ENCODE measurements at places on chromosomes 3 and 15. TPM values are rescaled to one million over a fixed set of nuclear protein-coding genes. Genes with fewer than 3 reads are reported as not detected.

DNA sequence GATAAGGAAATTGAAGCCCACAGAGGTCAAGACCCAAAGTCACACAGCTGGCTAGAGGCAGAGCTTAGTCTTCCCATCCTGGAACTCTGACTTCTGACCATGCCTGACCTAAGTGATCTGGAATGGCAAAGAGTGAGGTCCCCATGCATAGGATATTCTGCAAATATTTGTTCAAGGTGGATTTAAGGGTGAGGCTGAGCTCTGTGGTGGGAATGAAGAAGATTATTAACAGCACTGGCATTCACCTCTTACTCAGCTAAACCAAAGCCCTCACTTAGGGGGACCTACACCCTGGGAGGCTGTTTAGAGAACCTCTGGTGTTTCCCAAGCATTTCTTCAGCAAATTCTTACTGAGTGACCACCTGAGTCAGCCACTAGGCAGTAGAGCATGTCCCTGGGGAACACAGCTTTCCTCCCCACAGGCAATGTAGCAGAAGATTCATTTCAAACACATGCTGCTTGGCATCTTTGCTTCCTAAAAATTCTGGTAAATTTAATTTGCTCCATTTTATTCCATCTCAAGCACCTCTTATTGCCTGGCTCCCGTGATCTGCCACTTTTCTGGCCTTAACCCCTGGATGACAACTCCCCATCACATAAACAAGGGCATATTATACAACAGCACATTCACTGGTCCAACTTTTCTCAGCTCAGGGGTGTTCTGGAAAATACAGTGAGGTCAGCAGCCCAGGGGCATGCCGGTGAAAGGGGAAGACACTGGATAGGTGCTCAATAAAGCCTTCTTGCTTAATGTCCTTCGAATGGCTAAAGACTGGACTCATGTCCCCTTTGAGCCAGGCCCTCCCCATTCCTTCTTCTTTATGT, 176.0 kb downstream of the ABHD5 start:
- no peak for DNase-seq
- no peaks in the 10 kb centered on the region for H3K4me1 ChIP-seq
- H3K27ac ChIP-seq: no peak overlapping the region
- H3K36me3 ChIP-seq: no peaks in the 10 kb centered on the region
- H3K4me3 ChIP-seq: no peak overlapping the region
- no peaks in the 10 kb centered on the region for H3K27me3 ChIP-seq

DNA sequence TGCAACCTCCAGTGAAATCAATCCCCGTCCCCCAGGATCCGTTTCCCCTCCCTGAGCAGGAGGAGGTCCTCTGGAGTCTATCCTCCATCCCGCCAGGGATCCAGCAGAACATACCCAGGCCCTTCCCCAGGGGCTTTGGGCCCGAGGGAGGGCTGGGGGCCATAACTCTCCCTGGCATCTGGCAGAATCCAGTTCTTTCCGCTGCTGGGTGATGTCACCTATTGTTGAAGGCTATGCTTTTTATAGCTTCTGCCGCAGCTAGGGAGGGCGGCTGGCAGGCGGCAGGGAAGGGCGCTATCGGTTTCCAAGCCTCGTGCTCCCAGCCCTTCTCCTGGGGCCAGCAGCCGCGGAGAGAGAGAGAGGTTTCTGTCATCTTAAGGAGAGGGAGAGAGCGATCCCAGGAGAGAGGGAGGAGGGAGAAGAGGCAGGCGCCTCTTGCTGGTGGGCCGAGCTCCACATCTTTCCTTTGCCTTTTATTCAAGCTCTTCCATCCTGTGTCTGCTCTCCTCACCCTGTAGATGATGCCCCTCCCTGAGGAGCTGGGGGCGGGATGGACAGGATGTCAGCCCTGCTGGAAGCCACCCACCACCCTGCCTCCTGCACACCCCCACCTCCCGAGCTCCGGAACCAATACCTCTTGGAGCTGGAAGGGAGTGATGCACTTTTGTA, 120.1 kb downstream of the ANP32A start:
- H3K4me1 ChIP-seq: no peaks in the 10 kb centered on the region
- no peaks in the 10 kb centered on the region for H3K36me3 ChIP-seq
- DNase-seq: no peak
- no peak overlapping the region for H3K27ac ChIP-seq
- no peaks in the 10 kb centered on the region for H3K27me3 ChIP-seq
- H3K4me3 ChIP-seq: no peak overlapping the region

DNA sequence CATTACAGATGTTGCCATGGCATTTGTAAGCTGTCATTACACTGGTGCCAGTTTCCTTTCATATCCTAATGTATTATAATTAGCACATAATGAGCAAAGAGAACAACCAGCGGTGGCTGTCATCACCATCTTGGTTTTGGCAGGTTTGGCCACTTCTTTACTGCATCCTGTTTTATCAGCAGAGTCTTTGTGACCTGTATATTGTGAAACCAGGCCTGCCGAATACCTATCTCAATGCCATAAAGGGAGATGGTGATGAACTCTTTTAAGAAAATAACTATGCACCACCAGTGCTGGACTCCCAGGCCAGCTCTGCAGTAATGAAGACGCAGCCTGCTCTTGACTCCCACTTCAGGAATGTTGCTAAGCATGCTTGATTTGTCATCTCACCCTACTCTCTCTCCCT, 458.1 kb upstream of the NR2F2 start:
- no peak overlapping the region for H3K4me3 ChIP-seq
- no peak for DNase-seq
- no peaks in the 10 kb centered on the region for H3K36me3 ChIP-seq
- peaks cover 34% of the 10 kb centered on the region for H3K4me1 ChIP-seq

DNA sequence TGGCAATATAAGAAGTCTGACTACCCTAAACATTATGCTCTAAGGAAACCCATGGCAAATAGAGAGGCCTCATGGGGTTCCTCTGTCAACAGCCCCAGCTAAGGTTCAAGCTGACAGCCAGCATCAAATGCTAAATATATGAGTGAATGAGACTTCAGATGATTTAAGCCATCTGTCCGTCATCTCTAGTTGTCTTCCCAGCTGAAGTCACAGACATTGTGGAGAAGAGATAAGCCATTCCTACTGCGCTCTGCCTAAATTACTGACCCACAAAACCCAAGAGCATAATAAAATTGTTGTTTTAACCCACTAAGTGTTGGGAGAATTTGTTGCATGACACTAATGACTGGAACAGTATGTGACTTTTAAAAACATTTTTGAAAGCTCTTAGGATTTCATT, 87.3 kb upstream of the IGSF10 start:
- no peaks in the 10 kb centered on the region for H3K36me3 ChIP-seq
- no peaks in the 10 kb centered on the region for H3K27me3 ChIP-seq
- H3K4me1 ChIP-seq: no peaks in the 10 kb centered on the region
- H3K4me3 ChIP-seq: no peak overlapping the region

DNA sequence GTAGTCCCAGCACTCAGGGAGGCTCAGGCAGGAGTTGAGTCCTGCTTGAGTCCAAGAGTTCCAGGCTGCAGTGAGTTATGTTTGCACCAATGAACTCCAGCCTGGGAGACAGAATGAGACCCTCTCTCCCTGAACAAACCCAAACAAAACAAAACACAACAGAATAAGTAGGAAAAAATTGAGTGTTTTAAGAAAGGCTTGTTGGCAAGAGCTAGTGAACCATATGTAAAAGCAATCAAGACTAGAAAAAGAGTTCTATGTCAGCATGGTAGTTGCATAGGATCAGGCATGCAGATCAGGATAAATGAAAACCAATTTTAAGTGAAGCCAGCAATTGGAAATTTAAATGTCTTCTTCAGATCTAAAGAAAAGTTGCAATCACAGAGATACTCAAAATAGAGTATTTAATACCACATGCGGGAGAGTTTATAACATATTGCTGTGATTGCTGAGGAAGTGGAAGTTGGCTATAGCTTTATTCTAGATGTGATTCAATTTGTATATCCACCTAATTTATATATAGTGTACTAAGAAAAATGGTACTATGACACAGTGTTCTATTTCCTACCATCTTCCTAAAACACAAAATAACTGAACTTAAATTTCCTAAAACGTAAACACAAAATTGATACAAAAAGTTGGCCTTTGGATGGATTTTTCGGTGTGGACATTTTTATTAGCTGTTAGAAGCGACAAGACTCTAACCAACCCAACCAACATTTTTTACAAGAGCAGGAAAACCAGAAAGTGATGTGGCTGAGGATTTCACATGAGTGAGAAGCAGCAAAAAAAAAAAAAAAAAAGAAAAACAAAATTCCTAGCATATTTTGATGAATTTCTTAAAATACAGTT, 101.9 kb upstream of the ROBO1 start:
- H3K27me3 ChIP-seq: no peaks in the 10 kb centered on the region
- DNase-seq: no peak
- no peak overlapping the region for H3K4me3 ChIP-seq
- no peak overlapping the region for H3K27ac ChIP-seq

GOLGA8S gene
- 0.07 TPM for total RNA-seq

DNA sequence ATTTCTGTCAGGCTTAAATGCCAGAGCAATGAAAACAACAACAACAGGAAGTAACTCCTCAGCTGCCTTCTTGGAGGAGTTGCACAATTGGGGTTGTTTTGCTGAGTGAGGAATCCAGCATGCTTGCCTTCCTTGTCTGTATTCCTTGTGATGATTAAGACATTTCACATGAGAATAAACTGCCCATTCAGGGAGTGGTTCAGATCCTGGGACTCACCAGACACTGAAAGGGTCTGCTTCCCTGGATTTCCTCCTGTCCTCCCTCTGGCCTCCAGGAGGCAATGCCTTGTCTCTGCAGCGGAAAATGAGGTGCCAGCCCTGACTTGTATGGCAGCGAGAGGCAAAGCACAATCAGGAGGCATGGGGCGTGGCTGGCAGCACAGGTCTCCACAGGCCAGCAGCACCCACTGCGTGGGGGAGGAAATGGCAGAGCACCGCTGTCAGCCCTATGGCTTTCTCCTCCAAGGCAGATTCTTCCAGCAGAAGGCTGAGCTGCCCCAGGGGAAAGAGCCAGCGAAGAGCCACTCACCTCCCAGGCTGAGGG, 41.5 kb downstream of the RBP2 start:
- H3K27me3 ChIP-seq: no peaks in the 10 kb centered on the region
- H3K4me3 ChIP-seq: no peak overlapping the region
- no peaks in the 10 kb centered on the region for H3K36me3 ChIP-seq
- no peaks in the 10 kb centered on the region for H3K4me1 ChIP-seq
- no peak overlapping the region for H3K27ac ChIP-seq
- no peak for DNase-seq

- H3K4me3 ChIP-seq: no peak overlapping the region
- no peaks in the 10 kb centered on the region for H3K27me3 ChIP-seq
- DNase-seq: no peak
- H3K4me1 ChIP-seq: no peaks in the 10 kb centered on the region
- H3K27ac ChIP-seq: no peak overlapping the region
Measured at GRCh38 chr3:145739926-145740325, 421.1 kb downstream of the PLOD2 start.

GRCh38 chr3:19365471-19365870, 217.2 kb downstream of the KCNH8 start:
- no peak for DNase-seq
- H3K36me3 ChIP-seq: no peaks in the 10 kb centered on the region
- no peak overlapping the region for H3K4me3 ChIP-seq
- no peaks in the 10 kb centered on the region for H3K4me1 ChIP-seq

DNA sequence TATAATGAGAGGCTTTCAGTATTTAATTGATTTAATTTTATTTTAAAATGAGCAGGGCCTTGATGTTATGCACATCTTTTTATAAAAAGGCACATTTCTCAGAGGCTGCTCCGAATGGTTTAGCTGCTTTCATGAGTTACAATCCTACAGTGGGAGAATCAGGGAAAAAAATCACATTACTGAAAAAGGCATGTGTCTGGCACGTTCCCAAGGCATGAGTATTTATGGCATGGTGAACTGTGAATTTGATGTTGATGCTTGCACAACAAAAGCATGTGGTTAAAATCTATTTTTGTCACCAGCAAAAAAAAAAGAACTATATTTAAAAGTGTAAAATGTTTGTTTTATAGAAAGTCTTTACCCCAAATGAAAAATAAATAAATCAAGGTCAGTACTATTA, 485.2 kb upstream of the ROBO2 start:
- H3K27ac ChIP-seq: no peak overlapping the region
- H3K27me3 ChIP-seq: no peaks in the 10 kb centered on the region
- DNase-seq: no peak
- no peaks in the 10 kb centered on the region for H3K4me1 ChIP-seq
- H3K4me3 ChIP-seq: no peak overlapping the region

DNA sequence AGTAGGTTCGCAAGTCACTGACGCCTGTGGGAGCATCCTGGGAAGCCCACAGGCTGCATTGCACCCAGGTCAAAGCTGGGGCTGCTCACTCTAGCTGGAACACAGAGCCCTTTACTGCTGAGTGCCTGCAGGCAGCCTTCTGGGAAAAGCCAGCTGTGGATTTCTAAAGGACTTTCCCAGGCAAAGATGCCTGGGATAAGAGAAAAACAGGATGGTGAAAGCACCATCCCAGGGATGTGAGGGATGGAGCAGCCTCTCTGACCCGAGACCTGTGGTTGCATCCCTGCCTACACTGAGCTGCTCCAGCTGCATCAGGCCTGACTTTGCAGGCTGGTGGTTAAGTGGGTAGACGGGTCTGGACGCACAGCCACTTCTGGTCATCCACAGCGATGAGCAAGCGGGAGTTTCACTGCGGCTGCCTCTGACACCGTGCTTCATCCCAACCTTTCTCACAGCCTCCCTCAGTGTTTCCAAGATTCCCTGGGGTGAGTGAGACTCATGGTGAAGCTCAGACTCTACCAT, 52.5 kb upstream of the AMOTL2 start:
- H3K36me3 ChIP-seq: no peaks in the 10 kb centered on the region
- no peaks in the 10 kb centered on the region for H3K4me1 ChIP-seq
- no peak for DNase-seq
- H3K27ac ChIP-seq: no peak overlapping the region

GRCh38 chr15:29403772-29404171, 134.2 kb upstream of the NSMCE3 start:
- H3K27ac ChIP-seq: no peak overlapping the region
- H3K4me3 ChIP-seq: no peak overlapping the region
- H3K27me3 ChIP-seq: no peaks in the 10 kb centered on the region

DNA sequence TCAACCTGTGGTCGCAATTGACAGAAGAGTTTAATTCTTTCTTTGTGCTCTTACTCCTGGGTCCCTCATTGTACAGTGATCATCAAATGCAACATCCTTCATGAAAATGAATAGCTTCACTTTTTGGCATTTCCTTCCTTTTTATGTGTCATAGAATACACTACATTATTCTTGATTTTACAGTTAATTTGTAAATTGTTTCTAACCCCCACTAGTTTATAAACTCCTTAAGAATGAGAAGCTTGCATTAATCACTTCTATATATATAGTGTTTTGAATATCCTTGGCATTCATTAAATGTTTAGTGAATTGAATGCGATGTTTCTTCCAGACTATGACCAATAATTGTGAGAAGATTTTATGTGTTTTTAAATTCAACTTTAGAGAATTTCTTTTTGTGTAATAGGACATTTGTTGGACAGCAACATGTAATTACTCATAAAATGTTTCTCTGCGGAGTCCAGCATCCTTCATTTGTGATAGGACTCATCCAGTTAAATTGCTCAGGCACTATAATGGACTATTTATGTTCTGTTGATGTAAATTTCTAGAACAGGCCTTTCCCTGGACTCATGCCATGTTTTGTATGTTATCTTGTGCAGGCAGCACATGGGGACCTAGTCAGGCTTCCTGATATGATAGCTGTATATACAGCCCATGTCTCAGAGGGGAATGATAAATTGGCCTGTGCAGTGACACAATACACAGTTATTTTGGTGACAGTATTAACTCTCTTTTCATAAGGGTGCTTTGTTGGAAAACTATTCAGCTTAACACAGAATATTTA, 51.3 kb downstream of the MBNL1 start:
- peaks cover 90% of the 10 kb centered on the region for H3K4me1 ChIP-seq
- no peaks in the 10 kb centered on the region for H3K27me3 ChIP-seq
- H3K36me3 ChIP-seq: no peaks in the 10 kb centered on the region
- H3K27ac ChIP-seq: peak overlapping the region; percentile 47
